CD4-positive, alpha-beta T cell (primary cell): ENCODE measurements at places on chromosomes 2 and 18. TPM values are rescaled to one million over a fixed set of nuclear protein-coding genes. Genes with fewer than 3 reads are reported as not detected.

- H3K4me3 ChIP-seq, result no peak overlapping the region
- no peak for DNase-seq
- no peaks in the 10 kb centered on the region for H3K27me3 ChIP-seq
Measured at GRCh38 chr18:635171-635570, 22.3 kb upstream of the TYMS start.

DNA sequence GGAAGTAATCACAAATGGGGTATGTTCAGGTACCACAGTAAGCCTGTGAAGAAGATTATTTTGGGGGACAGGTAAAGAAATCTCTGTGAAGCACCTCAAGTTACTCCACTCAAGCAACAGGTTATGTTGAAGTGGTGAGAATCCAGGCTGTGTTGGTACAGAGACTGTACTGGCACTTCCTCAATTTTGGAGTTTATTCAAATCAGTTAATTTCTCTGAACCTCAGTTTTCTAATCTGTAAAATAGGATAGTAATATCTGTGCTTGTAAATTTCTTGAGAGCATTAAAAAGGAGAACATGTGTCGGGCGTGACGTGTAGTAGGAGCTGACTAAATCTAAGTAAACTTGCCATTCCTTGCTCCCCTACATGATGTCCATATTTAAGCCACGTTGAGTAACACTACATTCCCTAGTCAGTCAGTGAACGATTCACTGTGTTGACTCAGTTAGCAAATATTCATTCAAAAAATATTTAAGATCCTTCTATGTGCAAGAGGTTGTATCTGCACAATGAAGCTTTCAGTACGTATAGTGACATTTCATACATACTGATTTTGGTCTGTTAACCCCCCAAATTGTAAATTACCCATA lies 504.2 kb downstream of the ZEB2 start:
- no peak overlapping the region for H3K4me3 ChIP-seq
- H3K27ac ChIP-seq, result no peak overlapping the region
- no peak for DNase-seq
- H3K36me3 ChIP-seq, result no peaks in the 10 kb centered on the region
- H3K27me3 ChIP-seq, result no peaks in the 10 kb centered on the region
- H3K4me1 ChIP-seq, result no peaks in the 10 kb centered on the region

SERPINB10 gene
- total RNA-seq, result not detected

GRCh38 chr2:24220554-24221291 lies 45.9 kb downstream of the FAM228A start:
- no peaks in the 10 kb centered on the region for H3K27me3 ChIP-seq

PAX3 gene
- total RNA-seq, result not detected

CCDC88A gene
- 12.9 TPM for total RNA-seq

TNFRSF11A gene
- total RNA-seq, result 1.7 TPM

MATN3 gene
- total RNA-seq, result not detected
